ENCODE measurements at places on chromosomes 16 and 17.

- no peak for DNase-seq
Measured at GRCh38 chr17:65055280-65055707, 1.2 kb downstream of the GNA13 start.

DNA sequence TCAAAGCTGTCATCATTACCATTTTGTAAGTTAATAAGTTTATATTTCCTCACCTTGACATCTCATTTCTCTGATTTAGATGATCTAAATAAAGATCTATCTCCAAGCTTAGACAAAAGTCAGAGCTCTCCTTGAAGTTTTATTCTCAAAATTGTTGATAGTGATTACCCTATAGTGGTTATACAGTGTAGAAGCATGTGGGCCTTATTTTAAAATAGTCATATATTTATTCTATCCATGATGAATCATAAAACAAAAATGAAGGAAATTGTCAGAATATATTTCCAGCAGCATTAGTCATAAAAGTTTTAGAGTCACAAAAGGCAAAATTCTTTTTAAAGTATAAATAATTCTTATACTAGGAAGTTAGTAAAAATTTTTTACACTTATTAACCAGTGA, 49.0 kb downstream of the RHOT1 start:
- DNase-seq, result no peak

DNA sequence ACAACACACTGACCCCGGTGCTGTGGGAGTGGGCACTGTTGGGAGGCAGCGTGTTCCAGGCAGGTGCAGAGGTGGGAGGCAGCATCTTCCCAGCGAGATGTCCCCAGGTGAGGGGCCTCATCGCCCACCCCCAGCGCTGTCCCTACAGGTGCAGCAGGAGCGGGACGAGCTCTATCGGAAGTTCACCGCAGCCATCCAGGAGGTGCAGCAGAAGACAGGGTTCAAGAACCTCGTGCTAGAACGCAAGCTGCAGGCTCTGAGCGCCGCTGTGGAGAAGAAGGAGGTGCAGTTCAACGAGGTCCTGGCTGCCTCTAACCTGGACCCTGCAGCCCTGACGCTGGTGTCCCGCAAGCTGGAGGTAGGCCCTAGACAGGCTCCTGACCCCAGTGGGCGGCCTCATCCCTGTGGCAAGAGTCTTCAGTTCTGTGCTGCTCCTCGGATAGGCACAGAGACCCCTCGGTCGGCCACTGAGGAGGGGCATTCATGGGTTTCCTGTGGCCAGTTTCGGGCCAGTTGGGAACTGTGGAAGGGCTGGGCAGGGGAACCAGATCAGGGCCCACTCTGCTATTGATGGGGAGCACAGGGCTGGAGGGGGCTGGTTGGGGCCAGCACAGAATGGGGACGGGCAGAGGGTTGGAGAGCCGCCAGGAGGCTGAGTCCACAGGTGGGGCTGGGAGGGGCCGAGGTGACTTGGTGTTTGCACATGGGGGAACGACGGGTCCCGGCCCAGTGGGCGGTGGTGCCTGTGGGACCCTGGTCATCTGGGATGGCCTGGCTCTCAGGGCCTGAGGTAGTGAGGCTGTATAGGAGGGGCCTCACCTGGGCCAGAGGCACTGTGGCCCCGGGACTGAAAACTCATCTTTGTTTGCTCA, 21.1 kb upstream of the DBNDD1 start:
- DNase-seq, result no peak

DNA sequence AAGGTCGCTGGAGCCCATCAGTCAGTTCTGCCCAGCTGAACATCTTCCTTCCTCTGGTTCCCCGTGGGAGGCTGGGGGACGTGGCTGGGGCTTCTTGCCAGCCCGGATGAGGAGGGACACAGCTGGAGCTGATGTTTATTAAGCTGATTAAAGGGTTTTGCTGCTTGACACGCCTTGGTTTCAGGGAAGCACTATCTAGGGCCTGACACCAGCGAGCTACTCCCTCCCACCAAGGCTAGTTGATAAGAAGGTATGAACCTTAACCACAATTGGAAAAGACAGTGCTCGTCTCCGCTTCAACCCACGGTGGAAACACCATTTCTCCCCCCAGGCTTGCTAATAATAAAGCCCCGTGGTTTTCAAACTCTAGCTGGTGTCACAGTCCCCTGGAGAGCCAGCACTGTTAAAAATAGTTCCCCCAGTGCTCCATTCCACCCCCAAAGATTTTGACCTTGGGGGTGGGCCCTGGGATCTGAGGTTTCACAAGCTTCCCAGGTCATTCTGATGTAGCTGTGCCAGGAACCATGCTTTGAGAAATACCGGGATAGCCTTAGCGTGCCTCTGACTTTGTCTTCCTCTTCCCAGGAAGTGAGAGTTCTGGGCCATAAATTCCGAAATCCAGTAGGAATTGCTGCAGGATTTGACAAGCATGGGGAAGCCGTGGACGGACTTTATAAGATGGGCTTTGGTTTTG, 5.5 kb downstream of the DHODH start:
- DNase-seq, result no peak

GRCh38 chr17:78107457-78107856, 21.1 kb downstream of the TMC6 start:
- no peak for DNase-seq

DNA sequence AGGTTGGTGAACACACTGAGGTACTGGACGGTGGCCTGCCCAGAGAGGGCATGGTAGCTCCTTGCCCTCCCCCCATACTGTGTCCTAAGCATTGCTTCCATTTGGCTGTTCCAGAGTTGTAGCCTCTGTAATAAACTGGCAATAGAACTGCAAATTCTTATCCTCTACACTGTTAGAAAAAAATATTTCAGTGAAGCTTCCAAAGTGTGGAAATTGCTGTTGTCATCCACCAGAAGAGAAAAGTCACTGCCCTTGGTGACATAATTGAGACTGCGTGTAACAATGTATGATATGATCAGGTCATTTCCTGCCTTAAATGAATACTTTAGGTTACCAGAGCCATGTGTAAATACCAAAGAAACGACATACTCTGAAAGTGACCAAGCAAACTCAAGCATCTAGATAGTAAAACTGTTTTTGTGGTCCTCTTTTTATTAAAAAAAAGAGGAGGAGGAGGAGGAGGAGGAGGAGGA, 65.9 kb downstream of the CEP95 start:
- DNase-seq, result no peak

- DNase-seq, result peak; percentile 93
Measured at GRCh38 chr16:11240636-11241473, 15.1 kb downstream of the SOCS1 start.

DNA sequence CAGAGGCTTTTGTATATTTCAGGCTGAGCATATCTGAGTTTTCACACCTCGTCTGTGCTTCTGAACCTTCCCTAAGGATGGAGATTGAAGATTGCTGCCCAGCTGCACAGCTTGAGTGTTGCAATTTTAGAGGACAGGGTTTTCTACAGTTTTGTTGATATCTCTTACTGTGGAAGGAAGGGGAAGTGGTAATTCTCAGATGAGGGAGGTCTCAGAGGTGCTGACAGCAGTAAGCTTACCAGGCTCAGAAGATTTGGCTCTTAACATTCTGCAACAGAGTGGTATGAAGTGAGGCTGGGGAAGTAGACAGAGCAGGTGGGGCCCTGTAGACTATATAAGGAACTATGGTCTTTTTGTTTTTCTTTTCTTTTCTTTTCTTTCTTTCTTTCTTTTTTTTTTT, 45.8 kb upstream of the ARHGAP17 start:
- peak; percentile 37 for DNase-seq

DNA sequence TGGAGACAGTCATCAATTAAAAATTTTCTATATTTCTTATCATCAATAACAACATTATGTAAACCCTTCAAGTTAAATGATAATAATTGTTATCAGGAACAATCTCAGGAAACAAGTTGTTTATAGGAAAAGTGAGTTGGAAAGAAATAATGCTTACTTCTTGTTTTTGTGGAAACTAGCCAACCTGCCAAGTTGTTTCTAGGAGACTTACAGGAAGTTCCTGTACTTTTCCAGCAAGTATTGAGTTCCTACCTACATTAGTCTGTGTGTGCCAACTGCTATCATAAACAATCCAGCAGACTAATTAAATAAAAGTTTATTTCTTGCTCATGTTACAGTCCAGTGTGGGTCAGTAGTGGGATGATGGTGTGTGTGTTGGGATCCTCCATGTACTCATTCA, 1.6 kb upstream of the CCL14 start:
- no peak for DNase-seq

DNA sequence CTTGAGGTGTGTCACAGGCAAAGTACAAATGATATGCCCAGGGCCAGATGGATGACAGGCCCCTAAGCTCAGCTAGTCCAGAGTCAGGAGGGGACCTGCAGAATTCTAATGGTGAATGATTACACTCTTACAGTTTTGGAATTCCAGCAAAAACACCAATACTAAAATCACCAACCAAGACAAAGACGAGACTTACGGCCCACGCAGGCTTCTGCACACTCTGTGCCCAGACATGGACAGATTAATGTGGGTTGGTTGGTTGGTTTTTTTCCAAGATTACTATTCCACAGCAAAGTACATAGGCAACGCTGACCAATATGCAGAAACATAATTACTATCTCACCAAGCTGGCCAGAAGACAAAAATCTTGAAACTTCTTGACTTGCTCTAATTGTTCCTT, 9.7 kb downstream of the ADCY9 start:
- DNase-seq, result no peak

DNA sequence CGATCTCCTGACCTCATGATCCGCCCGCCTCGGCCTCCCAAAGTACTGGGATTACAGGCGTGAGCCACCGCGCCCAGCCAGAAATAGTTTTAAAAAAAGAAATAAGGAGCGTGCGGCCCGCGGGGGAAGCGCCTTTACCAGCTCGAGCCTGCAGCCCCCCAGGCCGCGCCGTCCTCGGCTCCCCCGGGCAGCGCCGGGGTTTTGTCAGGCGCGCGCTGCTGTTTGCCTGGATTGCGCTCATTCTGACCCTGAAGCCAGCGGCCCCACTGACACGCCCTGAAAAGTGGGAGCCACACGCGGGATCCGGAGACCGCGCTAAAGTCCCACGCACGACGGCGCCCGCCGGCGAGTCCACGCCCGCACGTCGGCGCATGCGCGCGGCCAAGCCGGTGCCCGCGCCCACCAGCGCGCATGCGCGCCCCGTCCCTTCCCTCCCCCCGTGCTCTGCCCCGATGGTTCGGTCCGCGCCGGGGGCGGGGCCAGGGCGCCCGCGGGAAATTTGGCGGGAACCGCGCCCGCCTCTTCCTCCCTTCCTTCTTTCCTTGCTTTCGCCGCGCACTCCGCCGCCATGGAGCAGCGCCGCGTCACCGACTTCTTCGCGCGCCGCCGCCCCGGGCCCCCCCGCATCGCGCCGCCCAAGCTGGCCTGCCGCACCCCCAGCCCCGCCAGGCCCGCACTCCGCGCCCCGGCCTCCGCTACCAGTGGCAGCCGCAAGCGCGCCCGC, at the start of gene CDT1:
CDT1 (plus strand) TSS at position 526 of the 724 bp plus-strand sequence; CDS start at position 569, 43 bp downstream.
- peak; percentile 89 for DNase-seq

DNA sequence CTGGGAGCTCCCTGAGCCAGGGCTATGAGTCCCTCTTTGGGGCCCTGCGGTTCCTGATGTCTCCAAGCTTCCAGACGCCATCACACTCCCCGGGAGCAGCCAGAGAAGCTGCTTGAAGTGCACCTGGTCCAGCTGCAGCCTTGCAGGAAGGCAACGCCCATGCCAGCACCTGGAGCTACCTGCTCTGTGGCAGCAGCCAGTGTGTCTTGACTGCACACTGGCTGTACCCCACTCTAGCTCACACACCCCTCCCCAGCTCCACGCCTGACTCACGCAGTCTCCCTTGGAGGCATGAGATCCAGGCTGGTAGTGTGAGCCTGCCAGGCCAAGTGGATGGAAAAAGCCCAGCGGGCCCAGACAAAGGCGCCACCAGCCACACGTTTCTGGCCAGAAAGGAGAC, 63.3 kb downstream of the USP32 start:
- no peak for DNase-seq

GRCh38 chr17:39197380-39198185, at the start of gene CACNB1:
Gene CACNB1 (minus strand): TSS chr17:39197669. CDS start chr17:39197495, 174 bp downstream.
- DNase-seq, result peak; percentile 88

DNA sequence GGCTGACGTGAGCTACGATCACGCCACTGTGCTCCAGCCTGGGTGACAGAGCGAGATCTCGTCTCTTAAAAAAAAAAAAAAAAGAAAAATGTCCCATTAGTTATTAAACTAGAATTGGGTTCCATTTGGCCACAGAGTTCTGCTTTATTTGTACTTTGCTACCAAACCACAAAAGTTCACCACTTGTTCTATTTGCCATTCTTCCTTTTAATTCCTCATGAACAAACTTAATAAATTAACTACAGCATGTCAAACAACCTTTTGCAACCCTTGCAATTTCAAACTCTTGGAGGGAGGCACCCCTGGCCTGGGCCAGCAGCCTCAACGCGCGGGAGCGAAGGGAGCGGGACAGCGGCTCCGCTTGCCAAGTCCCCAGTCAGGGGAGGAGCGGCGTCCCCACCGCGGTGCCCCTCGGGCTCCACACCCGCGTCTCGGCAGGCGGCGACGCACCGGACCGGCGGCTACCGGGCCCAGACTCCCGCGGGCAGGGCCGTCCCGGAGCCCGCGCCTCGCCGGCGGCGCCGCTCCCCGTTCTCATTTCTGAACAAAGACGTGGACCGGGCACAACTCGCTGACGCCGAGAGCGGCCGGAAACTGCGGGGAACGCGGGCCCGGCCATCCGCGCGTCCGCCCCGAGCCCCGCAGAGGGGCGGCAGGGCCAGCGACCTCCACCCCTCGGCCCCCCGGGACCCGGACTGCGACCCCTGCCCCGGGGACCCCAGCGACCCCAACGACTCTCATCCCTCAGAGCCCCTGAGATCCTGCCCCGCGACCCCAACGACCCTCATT, 775 bp downstream of the CYTH1 start:
- DNase-seq, result peak; percentile 41

- no peak for DNase-seq
Measured at GRCh38 chr17:79001190-79002020, 8.2 kb downstream of the CANT1 start.

GRCh38 chr17:79631640-79632431, 21.0 kb upstream of the RBFOX3 start:
- no peak for DNase-seq

GRCh38 chr16:85586380-85587104, 26.6 kb upstream of the GSE1 start:
- DNase-seq, result no peak

GRCh38 chr16:25855063-25855462, 163.3 kb downstream of the HS3ST4 start:
- no peak for DNase-seq

- no peak for DNase-seq
Measured at GRCh38 chr17:27855454-27855853, 37.7 kb downstream of the LYRM9 start.

DNA sequence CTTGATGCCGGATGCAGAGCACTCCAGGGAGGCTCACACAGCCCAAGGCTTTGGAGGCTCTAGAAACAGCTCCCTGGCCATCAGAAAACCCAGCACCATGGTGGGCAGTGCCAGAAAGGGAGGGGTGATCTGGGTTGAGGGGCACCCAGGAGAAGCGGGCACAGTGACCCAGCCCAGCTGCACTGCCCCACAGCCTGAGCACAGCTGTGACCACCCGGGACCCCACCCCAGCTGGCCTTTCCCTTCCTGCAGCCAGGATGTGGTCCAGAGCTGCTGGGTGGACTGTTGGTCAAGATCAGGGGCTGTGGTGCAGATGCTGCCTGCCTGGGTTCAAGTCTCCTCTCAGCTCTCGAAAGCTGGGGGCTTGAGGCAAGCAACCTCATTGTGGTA, 223.1 kb downstream of the ZNF423 start:
- no peak for DNase-seq

GRCh38 chr16:55115506-55115905, 184.8 kb downstream of the IRX5 start:
- DNase-seq, result no peak

Data from DND-41 (cell line).